Stimulated activated CD8-positive, alpha-beta memory T cell treated with anti-CD3 and anti-CD28 coated beads, Interleukin-15, amount 100 ng/mL, for 4 hours (primary cell): ENCODE measurements at places on chromosomes 16 and 17.
A peak's percentile ranks its signal among the peaks of the same experiment; 100 is the strongest.

DNA sequence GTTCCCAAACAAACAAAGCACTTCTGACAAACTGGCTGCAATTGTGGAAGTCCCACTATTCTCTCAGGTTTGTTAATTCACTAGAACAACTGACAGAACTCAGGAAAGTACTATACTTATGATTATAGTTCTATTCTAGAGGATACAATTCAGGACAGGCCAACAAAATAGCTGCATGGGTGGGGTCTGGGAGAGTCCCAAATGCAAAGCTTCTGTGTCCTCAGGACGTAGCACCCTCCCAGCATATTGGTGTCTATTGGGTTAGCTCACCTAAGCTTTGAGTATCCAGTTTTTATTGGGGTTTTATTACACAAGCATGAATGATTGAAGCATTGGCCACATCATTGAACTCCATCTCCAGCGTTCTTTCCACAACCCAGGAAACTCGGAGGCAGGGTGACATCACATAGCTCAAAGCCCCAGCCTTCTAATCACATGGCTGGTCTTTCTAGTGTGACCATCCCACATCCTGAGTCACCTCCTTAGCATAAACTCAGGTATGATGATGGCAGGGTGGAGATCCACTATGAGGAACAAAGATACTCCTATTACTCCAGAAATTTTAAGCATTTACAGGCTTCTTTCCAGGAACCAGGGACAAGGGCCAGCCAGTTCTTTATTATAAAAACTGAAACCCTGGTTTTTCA is 43.9 kb upstream of the CCNF start:
- DNase-seq, result no peak

DNA sequence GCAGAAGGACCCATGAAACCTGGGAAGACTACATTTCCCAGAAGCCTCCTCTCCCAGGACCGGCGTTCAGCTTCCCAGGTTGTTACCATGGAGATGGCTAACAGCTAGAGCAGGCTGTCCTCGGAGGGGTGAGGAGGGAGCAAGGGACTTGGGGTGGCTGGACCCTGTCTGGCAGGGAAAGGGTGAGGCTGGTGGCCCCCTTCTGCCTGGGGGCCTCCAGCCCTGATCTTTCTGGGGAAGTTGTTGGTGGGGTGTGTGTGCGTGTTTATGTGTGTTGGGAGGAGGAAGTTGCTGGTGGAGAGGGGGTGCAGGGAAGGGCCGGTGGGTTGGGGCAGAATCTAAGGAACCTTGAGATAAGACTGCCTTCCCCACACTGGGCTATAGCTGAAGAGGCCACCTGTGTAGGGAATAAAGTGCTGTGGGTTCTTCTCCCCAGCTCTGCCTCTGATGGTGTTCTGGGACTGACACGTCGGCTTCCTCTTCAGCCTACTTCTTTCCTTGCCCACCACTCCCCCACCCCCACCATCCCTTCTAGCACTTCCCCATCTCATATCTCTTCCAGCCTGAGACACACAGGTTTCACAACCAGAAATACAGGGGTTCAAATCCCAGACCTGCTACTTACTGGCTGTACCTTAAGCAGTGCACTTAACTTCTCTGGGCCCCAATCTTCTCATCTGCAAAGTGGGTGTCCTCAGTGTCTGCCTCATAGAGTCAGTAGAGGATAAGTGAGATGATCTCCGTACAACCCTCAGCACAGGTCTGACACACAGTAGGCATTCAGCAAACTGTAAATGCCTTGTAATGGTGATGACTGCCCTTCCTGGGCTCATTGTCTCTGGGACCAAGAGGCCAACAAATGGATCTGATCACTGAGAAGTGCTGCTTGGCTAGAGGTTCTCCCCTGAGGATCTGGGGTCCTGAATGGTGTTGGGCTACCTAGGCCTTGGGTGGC is at the start of gene DRC7:
Gene DRC7, plus strand, starts transcription at position 82 of the 955 bp plus-strand sequence. CDS start 3,144 bp downstream, outside the sequence.
- no peak for DNase-seq

DNA sequence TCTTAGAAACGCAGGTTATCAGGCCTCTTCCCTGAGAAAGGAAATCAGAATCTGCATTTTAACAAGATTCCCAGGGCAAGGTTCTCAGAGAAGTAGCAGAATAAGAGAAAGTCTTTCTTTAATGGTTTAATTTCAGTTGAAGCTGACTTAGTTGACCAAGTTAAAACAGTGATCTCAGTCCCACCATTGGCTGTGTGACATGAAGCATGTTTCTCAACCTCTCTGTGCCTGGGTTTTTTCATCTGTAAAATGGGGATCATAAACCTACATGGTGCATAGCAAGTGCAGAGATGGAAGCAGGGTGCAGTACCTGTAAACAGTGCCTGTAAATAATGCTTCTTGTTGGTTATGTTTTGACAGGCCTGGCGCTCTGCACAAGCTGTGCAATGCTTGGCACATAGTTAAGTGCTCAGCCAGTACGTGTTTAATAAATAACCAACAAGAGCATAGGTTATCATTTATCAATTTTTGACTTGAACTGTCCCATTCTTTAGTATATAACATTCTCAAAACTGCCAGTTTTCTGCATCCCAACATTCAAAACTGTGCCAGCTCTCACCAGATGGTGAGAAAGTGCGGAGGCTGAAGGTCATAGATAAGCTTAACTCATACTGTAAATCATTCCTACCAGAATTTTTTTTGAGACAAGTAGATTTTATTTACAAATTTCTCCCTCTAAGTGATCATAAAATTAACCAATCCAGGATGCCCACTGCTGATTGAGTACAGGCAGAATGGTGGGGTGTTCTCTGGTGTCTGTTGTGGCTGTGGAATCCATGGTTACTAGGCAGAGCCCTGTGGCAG is 6.9 kb downstream of the C17orf67 start:
- DNase-seq, result no peak

- no peak for DNase-seq
Observed at GRCh38 chr17:35907691-35908090, 22.9 kb downstream of the RDM1 start.

DNA sequence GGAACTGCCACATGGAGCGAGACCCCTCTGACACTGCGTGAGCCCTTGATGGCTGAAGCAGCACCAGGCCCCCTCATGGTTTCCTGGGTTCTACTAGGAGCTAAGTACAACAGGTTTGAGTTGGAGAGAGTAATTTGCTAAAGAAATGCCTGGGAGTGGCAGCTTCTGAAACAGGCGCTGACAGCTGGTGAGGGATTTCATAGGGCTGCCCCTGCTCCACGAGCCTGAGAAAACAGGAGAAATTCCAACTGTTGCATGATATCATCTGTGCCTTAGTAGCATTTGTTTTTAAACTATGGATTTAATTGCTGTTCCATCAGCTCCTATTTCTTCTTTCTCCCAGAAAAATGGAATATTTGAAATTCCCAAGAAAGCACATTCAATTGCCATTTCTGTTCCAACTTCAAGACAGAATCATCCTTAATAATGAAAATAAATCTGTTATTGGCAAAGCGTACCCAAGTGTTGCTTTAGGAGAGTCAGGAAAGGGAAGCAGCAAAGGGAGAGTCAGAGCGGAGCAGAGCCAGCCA is 78.8 kb upstream of the ANKFN1 start:
- no peak for DNase-seq

GRCh38 chr16:4700380-4700996 is 7.1 kb downstream of the NUDT16L1 start:
- DNase-seq, result no peak

GRCh38 chr17:50482516-50482915 is 3.9 kb downstream of the RSAD1 start:
- peak; percentile 28 for DNase-seq

- DNase-seq, result no peak
Observed at GRCh38 chr16:69579783-69580481, 14.2 kb downstream of the NFAT5 start.

DNA sequence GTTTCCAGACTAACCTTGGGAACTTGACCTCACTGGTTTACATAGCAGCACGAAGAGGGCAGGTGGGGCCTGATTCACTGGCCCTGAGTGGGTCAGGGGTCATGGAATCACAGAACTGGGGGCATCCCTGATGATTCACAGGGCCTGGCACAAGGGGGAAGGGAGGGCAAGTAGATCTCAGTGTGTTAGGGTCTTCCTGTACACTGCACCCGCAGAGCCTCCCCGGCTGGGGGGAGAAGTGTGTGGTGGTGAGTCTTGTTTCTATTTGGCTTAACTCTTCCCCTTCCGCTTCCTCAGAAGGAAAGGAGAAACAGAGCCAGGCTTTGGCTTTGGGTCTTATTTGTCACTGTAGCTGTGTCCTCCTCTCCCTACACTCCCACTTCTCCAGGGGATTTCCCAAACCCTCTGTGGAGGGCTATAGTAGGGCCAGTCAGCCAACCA is 3.7 kb downstream of the STARD3 start:
- DNase-seq, result no peak

GRCh38 chr17:9801505-9801904 is 10.1 kb upstream of the DHRS7C start:
- no peak for DNase-seq

GRCh38 chr16:65260746-65261145 is 138.9 kb upstream of the CDH11 start:
- no peak for DNase-seq
